ENCODE measurements at places on chromosomes 12 and 14.

DNA sequence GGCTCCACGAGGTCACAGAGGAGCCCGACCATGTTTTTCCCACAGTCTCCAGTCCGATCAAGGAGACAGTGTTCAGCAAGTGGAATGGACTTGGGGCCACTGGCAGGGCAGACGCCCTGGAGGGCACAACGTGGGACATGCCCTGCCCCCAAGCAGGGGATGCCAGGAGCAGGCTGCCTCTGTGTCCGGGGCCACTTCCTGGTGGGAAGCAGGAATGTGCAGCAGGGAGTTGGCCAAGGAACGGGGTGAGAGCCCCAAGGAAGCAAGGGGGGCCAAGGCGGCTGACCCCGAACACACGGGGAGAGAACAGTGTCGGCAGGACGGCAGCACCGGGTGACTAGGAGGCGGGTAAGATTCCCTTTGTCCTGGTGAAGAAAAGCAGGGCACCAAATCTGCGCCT is 92.6 kb downstream of the CHGA start:
- DNase-seq: no peak

DNA sequence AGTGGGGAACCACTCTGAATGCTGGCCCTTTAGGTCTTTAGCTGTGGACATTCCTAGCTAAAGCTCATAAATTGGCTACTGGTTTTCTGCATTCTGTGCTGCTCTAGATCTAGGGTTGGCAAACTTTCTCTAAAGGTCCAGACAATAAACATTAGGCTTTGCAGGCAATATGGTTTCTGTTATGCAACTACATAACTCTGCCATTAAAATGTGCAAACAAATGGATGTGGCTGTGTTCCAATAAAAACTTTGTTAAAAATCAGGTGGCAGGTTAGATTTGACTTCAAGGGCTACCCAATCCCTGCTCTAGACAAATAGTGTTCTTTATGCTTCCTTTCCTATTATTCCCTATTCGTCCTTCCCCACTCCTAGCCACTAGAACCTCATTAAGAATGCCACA is 6.8 kb upstream of the LRRC9 start:
- DNase-seq: no peak

- DNase-seq: no peak
Measured at GRCh38 chr12:38163442-38163801, 153.2 kb upstream of the ALG10B start.

DNA sequence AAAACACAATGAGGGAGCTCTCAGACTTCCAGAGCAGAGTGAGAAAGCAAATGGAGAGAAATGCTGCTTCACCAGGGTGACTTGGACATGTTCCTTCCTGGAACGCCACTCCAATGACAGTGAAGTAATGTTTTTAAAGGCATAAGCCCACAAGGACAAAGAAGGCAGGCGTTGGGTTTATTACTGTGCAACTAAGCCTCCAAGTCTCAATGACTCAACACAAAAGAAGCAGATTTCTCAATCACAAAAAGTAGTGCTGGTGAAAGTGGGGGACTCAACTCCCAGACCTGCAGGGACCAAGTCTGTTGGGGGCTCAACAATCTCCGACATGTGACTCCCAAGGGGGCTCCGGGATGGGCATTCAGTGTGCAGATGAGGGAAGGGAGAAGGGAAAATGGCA is 505.2 kb downstream of the BCL11B start:
- no peak for DNase-seq

DNA sequence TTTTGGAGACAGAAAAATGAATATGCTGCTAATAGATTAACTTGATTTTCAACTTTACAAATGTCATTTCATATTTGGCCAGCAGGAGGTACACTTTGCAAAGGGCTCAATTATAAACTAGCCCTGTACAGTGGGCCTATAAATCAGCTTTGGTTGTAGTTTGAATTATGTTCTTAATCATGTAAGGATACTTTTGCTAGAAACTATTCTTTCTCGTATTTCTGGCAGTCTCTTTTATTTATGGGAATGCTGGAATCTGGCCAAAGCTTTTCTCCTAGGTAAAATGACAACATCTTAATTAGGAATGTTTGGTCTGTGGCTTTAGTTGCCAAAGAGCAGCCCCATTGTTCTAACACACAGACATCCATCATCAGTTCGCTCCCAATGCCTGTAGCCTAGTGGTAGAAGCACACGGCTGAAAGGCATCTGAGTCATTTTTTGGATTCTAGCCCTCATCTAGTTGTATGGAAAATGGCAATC is 1322.3 kb upstream of the SEL1L start:
- DNase-seq: peak; percentile 58

DNA sequence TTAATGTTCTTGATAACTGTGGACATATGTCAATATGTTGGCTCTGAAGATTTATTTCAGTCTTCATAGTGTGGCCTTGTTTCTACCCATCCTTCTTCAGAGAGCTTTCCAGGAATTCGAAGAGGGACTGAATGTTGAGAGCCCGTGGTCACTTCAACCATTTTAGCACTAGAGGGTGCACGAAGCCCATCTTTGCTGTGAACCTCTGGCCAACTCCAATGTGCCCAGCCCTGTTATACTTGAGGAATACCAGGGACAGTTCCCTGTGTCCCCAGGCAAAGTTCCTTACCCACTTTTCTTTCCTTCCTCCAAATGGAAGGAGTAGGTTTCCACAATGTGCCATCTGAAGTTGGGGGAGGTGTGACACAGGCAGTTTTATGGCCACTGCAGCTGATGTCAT is 603.5 kb downstream of the RPL10L start:
- no peak for DNase-seq

DNA sequence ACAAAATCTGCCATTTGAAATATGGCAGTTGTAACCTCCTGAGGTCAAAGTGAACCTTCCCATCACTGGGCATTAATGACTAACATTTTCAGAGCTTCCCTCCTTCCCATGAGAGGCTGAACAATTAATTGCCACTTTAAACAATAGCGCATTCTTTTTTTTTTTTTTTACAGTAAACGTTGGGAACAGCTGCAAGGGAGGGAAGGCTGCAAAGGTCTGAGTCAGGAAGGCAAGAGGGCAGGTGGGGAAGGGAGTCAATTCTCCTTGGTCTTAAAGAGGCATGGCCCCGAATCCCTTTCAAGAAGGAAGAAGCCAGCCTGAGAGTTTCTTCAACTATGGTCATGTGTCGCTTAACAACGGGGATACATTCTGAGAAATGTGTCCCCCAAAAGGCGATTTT is 41.0 kb upstream of the PLEKHG3 start:
- no peak for DNase-seq

- peak; percentile 39 for DNase-seq
Measured at GRCh38 chr12:93167841-93168492, 209.8 kb upstream of the NUDT4 start.

- no peak for DNase-seq
Measured at GRCh38 chr14:51185754-51186153, 54.3 kb upstream of the TMX1 start.

DNA sequence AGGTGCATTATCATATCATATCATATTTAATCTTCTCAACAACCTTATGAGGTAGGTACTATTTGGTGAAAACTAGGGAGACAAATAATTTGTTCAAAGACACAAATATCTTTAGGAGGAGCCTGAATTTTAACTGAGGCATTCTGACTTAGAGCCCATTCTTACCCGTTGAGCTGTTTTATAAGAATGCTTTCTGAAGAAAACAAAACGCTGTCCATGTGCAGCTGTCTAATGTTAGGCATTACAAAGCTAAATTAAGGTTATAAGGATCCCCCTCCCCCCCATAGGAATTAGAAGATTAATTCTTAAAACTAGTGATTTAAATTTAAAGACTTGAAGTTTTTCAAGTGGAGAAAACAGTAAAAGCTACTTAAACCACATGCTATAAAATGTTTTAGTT is 6.4 kb downstream of the KTN1 start:
- DNase-seq: no peak

GRCh38 chr14:104363891-104364760 is 215.4 kb upstream of the C14orf180 start:
- DNase-seq: no peak
